ENCODE measurements at places on chromosomes 5 and 9. TPM values are rescaled to one million over a fixed set of nuclear protein-coding genes. Genes with fewer than 3 reads are reported as not detected.

Gene GLE1
- total RNA-seq = 11.0 TPM

- DNase-seq = no peak
These were observed 31.5 kb upstream of the ZCCHC9 start for GRCh38 chr5:81269751-81270393.

Gene DDX4
- 0.27 TPM for total RNA-seq

Gene SLC6A18
- total RNA-seq = not detected

DNA sequence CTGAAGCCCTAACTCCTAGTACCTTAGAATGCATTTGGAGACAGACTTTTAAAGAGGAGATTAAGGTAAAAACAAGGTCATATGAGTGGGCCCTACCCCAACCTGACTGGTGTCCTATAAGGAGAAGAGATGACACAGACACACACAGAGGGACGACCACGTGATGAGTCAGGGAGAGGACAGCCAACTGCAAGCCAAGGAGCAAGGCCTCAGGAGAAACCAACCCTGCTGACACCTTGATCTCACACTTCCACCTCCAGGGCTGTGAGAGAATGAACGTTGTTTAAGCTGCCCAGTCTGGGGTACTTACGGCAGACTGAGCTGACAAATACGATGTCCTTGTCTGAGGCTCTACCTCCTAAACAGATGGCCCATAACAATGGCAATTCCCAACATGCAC, 93.6 kb downstream of the ROR2 start:
- no peak for DNase-seq

Gene SLC36A3
- total RNA-seq = not detected

DNA sequence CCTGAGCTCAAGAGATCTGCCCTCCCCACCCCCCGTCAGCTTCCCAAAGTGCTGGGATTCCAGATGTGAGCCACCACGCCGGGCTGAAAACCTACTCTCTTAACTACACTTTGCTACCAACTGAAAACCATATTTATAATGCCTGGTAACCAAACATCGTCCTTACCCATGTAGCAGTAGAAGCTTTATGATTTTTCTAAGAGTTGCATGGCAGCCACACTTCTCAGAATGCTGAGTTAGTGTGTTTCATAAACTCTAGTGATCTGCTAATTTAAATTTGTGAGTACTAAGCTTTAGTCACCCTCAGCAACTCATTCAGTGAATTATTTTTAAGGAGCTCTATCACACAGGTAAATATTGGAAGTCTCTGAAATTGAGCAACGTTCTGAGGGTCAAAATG, 478.4 kb downstream of the KDM4C start:
- no peak for DNase-seq

DNA sequence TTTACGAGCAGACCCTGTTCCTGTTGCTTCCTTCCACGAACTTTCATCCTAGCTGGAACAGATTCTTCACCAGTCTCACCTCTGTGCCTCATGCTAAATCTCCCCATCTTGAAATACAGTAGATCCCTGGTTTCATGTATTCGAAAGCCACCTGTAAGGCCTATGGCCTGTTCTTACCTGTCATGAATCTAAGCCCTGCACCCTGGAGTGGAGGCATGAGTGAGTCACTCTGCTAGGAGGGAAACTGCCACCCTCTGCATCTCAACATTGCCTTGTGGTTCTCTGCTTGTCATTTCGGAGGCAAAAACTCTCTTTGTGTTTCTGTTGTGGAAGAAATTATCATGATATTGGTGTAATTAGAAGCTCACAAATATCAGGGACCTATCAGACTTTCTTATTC, 320.0 kb downstream of the ENC1 start:
- no peak for DNase-seq

- no peak for DNase-seq
These were observed 5.3 kb downstream of the PRELID2 start for GRCh38 chr5:145829708-145830361.

GRCh38 chr9:83239747-83240146, 176.8 kb upstream of the RASEF start:
- DNase-seq = no peak

DNA sequence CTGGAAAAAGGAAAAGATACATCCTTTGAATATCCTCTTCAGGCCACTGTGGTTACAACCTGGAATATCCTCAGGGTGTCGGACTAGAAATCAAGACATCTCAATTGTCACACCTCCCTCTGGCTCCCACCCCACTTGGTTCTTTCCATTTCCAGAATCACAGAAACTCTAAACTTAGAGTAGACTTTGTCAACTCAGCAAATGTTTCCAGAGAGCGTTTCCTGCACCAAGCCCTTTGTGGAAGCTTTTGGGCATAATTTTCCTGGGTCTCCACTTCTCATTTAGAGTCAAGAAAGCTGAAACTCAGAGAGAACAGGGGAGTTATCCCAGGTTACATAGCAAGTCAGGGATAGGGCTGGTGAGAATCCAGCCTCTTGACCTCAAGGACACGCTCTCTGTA, 108.8 kb downstream of the ASTN2 start:
- DNase-seq = no peak

DNA sequence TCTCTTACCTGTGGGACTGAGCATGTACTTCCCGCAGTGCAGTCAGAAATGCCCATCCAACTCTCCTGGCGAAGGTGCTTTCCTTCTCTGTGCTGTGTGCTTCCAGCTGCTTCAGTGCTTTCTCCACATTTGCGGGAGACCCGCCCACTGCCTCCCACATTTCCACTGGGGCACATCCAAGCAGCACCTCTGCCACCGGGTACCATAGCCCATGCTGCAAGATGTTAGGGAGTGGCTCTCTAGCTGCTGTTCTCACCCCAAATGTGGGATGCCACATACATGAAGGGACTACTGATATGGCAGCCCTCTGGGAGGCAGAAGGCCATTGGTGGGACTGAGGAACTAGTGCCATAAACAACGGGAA, 8.8 kb downstream of the DMAC1 start:
- no peak for DNase-seq

- no peak for DNase-seq
These were observed 199.0 kb upstream of the TARS1 start for GRCh38 chr5:33241802-33242201.

GRCh38 chr9:87211669-87212068, 264.4 kb upstream of the GAS1 start:
- no peak for DNase-seq

Gene RGS14
- total RNA-seq = 15.9 TPM

DNA sequence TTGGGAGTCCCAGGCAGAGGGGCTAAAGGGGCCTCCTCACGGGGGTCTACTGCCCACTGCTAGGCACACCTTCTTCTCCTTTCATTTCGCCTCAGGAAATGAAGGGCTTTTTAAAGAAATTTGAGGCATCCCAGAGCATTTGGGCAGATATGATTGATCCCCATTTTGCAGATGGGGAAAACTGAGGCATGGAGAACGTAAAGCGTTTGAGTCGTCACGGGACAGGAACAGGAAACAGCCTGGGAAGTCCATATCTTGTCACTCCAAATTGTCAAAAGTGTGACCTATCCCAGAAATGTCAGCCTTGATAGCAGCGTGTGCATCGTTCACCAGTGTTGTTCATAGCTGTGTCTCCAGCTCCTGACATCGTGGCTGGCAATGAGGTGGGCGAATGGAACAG, 98.2 kb downstream of the DAB2IP start:
- no peak for DNase-seq

Gene FOXD4L3
- 0.27 TPM for total RNA-seq
